SW 1271 (cell line): ENCODE measurements at places on chromosomes 6 and 20.

GRCh38 chr6:71252960-71253359 is 35.7 kb upstream of the OGFRL1 start:
- no peak for DNase-seq

DNA sequence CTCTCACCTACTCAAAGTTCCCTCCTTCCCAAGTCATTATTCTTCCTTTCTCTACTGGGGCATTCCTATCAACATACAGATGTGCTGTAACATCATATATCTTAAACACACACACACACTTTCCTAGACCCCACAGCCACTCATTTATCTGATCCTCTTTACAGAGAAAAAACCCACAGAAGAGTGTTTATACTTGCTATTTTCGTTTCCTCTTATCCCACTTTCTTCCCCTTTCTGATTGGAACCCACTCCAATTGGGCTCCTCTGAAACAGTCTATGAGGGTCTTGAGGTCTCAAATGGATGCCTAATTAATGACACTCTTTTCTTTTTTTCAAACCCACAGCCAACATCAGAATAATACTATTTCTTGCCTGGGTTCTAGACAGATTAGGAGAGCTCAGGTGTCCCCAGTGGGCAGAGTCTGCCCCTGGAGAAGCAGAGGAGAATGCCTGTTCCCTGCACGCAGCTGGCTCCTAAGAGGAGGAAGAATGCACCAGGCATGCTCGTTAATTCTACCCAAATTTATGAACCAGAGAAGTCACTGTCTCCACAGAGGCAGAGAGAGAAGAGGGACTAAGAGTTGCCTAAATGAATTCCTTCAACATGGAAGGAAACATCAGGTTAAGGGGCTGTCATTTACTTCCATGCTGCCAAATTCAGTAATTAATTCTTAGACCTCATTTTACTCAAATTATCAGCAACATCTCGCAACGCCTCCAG is 65.9 kb downstream of the CRYBG1 start:
- no peak for DNase-seq

DNA sequence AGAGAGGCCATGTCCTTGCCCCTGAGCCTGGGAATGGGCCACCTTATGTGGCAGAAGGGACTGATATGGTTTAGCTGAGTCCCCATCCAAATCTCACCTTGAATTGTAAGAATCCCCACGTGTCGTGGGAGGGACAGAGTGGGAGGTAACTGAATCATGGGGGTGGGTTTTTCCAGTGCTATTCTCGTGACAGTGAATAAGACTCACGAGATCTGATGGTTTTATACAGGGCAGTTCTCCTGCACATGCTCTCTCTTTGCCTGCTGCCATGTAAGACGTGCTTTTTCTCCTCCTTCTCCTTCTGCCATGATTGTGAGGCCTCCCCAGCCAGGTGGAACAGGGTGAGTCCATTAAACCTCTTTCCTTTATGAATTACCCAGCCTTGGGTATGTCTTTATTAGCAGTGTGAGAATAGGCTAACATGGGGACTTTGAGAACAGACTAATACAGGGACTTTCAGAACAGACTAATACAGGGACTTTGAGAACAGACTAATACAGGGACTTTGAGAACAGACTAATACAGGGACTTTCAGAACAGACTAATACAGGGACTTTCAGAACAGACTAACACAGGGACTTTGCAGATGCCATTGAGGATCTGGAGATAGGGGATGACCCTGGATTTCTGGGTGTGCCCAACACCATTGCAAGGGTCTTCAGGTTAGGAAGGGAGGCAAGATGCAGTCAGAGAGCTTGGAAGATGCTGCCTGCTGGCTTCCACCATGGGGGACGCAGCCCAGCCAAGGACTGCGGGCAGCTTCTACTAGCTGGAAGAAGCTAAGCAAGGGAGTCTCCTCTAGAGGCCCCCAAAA is 86.9 kb downstream of the RAMACL start:
- DNase-seq = no peak

DNA sequence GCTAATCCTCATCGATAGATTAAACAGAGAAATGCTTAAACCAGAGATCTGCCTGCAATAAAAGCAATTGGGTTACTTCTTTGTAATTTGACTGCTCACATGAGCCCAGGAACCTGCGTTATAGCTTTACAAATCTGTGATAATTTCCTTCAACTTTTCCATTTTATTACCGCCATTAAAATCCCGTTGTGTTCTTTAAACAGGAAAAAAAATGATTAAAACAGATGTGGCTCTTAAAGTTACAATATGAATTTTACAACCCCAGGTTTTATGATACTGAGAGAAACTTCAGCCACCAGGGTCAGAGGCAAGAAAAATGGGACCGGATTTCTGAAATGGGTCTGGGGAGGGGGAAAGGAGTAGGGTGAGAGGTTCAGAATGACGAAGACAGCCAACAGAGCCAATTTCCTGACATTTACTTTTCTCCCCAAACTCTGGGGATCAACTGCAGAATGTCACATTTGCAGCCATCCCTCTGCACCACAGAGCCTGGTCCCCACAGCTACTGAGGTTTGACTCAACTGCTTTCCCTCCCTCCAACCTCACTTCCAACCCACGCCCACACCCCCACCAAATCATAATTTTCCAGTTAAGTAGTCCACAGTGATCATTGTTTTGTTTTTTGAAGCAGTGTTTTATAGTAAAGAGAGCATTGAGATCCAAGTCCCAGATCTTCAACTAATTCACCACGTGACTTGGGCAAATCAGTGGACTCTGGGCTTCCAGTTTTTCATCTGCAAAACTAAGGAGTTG is 77.6 kb upstream of the EYA2 start:
- no peak for DNase-seq

DNA sequence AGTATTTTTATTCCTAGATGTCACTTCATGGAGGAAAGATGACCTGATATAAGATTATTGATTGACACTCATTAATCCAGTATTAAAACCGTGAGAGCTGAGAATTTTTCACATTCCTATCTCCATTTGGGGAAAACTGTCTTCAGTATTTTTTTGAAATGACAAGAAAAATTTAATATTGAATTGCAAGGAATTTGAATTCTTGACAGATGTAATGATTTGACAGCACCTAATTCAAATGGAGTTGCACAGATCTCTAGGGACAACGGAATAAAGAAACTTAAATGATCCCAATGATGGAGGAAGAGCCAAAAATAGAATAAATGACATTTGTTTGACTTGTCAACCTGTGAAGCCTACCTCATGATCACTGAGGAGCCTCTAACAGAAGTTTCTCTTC is 1591.4 kb downstream of the HACE1 start:
- no peak for DNase-seq

- DNase-seq = no peak
Measured at GRCh38 chr6:100344321-100344720, 120.4 kb downstream of the SIM1 start.

GRCh38 chr6:106300020-106300780 is 25.4 kb downstream of the ATG5 start:
- no peak for DNase-seq
